Uterus (tissue), 4 donors: ENCODE measurements at places on chromosomes 5 and 9.

- no peak for DNase-seq
These were observed 6.7 kb downstream of the INIP start for GRCh38 chr9:112711050-112711689.

DNA sequence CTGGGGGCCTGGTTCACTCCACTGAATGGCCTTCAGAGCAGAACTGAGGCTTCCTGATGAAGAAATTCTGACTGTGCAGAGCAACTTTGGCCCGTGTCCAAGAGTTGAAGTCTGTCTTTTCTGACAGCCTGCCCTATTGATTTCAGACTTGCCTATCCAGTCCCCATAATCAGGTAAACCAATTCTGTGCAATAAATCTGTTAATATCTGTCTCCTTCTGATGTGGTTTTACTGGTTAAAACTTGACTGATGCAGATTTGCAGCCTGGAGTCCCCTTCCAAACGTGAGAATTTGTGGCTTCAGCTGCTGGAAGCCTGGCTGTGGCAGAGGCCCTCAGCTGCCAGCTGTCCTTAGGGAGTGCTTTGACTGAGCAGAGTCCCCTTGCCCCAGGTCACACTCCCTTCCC, 283.9 kb upstream of the ANKRD55 start:
- no peak for DNase-seq

DNA sequence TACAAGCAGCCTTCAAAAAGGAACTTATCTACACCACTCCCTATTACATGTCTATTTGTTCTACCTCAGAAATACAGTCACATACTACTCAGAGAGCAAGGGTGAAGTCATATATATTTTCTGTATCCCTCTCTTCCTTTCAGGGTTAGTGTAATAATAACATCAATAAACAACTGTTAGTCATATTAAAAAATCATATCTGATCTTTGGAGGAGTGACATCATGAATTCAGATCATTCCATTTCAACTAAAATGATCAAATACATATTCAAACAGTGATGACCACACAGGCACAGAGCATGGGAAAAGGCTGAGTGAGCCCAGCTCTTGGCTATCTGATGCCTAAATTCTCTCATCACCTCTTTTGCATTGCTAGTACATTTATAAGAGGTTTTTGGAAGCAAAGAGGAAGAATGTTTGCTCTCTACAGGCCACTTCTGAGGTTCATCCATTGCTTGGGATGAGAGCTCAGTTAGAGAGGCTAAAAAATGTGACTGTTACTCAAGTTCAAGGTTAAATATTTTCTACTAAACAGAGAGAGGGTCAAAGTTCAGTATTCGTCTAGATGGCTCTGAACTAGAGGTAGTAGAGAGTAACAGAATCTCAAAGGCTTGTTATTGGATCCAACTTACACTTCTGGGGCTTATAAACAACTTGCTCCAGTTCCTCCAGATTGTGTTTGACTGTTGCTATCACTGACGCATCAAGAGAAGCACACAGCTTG, 39.0 kb downstream of the RIGI start:
- no peak for DNase-seq

DNA sequence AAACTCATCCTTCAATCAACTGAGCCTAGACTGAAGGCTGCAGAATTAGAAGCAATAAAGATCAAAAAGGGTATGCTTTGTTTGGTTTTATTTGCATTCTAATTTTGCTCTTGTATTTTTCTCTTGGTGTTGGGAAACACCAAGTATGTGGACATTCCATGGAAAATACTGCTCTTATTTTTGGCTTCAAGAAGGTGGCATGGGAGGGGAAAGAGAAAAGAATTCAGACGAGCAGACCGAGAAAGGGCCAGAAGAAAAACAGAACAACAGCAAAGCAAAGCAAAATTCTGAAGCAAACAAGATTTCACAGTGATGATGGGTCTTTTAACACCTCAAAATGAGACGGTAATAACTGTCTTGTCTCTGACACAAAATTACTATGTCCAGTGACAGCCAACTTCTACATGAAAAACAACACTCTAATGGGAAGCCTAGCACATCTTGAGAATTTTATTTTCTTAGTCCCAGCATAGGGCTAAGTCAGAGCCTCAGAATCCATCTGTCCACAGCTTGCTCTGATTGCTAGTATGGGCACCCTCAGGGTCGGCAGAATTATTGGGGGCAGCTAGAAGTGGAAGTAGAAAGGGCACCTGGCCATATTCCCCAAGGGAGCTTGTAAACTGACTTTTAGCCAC, 26.8 kb downstream of the FREM1 start:
- no peak for DNase-seq

DNA sequence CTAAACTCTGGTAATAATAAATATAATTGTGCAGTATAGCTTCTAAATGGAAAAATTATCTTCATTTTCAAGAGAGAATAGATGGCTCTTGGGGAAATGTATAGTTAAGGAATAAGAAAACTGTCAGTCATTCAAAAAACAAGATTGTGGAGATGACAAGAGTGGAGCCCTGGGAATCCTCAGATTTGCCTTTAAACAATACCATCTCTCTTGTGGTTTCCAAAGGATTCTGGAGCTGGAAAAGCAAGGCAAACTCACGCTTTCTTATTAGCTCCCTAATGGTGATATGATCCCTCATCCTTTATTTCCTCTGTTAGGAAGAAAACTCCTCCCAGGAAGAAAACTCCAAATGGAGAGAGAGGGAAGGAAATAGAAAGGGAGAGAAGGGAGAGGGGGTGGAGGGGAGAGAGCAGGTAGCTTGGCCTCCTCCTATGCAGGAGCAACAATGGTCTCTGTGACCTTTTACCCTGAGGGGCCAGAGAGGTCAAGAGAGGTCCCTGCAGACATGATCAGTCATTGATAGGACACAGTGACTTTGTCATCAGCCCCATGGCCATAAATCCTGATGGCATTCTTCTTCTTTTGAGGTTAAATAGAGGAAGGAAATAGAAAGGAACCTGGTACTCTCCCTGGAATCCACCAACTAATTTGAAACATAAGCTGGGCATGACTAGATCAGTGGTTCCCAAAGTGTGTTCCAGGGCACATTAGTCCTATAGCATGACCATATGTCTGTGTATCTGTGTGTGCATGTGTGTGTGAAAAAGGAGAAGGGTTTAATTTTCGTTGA, 312.2 kb downstream of the ARRDC3 start:
- no peak for DNase-seq

DNA sequence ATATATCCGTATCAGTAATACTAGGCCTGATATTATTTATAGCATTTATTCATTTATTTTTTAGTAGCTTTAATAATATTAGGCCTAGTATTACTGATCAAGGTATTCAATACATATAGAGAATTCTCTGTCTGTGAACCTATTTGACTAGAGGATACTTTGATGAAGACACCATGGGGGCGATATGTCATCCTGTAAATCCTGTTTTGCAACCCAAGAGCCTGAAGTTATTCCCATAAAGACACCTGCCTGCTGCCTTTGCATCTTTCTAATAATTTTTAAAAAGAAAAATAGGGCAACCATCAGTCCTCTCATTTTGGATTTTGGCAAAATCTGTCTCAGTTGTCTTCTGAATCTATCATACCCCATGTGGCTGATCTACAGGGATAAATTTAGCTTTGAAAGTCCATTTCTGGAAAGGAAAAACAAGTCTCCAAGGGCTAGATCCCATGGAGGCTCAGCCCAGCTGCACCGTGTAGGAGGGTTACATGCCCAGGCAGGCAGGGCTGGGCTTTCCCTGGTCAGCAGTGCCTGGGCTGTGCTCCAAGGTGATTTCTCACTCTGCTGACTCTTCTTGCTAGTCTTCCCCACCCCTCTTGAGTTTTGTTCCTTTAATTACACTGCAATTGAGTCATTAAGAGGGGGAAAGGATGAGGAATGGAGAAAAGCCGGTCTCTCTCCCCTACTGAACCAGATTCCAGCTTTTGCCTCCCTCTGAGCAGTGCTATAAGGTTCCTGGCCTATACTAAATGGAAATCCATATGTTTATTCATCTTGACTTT, 169.0 kb downstream of the TRIM32 start:
- no peak for DNase-seq

GRCh38 chr5:98510143-98510985, 263.1 kb upstream of the RGMB start:
- no peak for DNase-seq
